CD4-positive, alpha-beta T cell treated with Interferon gamma for 1 hour (primary cell): ENCODE measurements at places on chromosomes 2 and 18.

- no peak for DNase-seq
Observed at GRCh38 chr2:158131483-158131912, 29.8 kb downstream of the UPP2 start.

DNA sequence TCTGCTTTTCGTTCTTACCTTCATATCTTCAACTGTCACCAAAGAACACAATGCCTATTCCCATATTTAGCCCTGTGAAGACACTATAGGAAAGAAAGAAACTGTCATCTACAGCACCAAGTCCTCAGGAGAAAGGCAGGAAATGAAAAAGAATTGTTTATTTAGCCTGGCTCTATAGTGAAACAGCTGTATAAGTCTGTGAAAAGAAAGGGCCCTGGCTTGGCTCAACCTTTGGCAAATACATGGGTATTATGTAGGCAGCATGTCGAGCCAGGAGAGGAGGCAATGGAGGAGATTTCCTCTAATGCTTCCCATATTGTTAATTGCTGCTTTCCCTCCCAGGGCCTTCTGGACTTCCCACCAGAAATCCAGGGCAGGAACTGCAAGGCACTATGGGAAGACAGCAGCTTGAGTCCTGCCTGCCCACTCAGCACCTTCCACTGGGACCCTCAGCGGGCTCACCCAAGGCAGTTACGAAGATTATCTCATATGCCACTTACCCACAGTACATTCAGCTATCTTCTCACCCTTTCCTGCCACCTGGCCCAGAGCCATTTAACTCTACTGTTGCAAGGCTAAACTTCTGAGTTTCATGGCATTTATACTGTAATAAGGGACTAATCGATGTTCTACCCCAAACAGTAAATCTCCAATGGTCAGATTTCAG lies 30.1 kb downstream of the SLC8A1 start:
- DNase-seq = no peak

DNA sequence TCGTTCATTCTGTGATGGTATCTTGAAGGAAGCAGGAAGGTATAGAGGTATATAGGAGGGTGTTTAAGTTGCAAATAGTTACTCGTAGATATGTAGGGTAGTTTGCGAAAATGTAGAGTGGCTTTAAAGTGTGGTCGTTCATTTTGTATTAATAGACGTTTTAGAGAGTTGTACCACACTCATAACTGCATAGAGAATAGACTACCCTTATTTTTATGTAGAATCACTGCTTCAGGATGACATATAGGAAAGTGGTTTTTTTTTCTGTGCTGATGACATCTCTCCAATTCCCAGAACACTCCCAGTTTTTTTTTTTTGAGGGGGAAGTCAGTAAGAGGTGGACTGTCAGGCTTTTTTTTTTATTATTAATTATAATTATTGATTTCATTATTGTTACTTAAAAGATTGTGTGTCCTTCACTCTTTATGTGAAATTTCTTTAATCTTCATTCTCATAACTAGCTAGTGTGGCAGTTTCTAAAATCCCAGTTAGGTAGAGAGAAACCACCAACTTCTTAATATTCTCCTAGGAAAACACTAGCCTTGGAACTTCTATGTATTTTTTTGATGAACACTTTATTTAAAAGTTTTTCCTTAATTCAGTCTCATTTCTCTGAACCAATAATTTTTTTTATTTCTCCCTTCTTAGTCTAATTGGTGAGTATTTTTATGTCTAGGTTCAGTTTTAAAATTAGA lies 1.5 kb downstream of the ACTR3 start:
- DNase-seq = no peak

- no peak for DNase-seq
Observed at GRCh38 chr2:217983276-217984233, 19.2 kb downstream of the TNS1 start.

- DNase-seq = no peak
Observed at GRCh38 chr2:222232839-222233238, 66.0 kb downstream of the PAX3 start.

DNA sequence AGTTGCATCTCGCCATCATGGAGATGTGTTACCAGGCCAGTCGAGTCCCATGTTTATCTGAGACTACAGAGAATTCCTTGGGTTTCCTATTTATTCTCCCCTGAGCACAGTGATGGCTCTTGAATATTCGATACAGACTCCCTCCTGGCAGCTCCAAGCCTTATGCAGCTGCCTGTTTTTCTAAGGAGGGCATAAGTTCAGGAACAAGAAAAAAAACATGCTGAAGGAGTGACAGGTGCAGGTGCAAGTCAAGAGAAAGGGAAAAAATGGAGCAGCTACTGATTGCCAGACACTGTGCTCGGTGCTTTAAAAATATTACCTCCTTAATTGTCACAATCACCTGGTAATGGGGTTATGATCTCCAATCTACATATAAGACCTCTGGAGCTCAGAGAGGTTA lies 177.2 kb upstream of the DPP10 start:
- DNase-seq = no peak

DNA sequence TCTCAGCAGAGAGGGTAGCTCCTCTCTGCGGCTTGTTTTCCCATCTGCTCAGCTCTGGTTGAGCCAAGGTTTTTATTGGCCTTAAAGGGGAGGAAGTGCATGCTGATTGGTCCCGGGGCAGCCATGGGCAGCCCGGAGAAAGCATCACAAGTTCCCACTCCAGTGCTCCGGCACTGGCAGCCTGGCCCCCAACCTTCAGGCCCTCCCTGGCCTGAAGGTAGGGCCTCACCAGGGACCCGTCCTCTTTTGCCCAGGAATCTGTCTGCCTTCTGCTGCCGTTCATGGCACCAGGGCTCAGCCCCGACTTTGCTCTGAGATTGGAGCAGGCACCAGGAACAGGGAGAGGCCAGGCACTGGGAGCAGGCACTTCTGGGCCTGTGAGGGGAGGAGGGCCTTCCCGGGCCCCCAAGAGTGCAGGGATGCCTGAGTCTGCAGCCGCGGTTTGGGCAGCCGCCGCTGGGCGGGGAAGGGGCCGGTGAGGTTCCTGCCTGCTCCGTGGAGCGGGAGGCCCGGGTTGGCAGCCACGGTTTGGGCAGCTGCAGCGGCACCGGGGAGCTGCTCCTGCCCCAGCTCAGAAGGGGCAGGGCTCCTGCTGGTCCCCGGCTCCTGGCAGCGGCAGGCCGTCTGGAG lies 17.5 kb upstream of the ILKAP start:
- DNase-seq = no peak

DNA sequence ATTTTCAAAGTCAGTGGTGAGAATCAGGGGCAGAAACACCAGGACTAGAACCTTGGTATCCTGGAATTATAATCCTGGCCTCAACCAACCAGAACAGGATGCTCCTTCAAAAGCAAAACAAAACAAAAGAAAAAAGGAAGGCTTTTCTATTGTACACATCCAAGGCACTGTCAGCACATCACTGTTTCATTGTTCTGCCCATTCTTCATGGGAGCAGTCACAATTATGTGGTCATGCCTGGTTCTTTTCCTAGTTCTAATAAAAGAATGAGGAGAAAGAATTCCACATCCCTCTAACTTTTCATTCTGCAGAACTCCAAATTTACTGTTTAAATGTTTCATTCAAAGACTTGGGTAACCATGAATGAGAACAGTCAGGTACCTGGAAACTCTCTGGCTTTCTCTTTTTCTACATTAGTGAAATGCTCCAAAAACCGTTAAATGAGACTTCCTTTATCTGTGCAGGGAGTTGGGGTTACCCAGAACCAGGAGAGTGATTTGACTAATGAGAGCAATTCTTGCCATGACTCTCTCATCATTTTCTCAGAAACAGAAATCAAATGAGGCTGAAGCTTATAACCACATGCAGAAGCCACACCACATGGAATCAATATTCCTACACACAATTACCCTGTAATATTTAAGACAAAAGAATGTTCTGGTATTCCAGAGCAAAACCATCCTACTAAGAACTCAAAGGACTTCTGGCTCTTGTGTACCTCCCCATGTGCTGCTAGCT lies 110.9 kb upstream of the CCDC150 start:
- no peak for DNase-seq

- no peak for DNase-seq
Observed at GRCh38 chr2:232139786-232140562, 178.5 kb downstream of the DIS3L2 start.

DNA sequence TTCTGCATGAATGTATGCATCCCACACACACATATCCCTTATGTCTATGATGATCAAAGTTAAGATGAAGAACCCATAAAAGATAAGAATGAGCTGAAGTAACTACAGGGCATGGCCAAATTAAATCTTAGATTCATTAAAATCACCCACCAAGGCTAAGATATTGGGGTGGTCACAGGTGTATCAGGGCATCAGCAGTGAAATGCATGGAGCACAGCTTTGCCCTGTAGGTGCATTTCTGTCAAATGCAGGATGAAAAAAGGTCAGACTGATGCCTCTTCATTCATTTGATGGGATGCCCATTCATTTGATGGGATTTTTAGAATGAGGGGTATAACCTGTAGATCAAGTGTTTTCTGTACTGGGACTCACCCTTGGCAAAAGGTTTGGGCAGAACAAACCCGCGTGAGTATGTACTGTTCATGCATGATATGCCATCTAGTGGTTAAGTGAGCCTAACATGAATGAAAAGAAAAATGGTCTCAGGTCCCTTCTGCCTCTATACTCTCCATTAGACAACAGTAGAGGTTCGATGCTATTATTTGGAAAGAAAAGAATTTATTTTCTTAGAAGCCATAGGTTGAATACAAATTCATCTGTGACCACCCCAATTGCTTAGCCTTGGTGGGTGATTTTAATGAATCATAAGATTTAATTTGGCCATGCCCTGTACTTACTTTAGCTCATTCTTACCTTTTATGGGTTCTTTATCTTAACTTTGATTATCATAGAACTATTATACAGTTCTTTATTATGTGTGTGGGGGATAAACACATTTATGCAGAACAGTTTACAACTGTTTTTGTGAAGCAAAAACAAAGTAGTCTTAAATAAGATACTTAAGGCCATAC lies 43.2 kb upstream of the NOSTRIN start:
- no peak for DNase-seq

- no peak for DNase-seq
Observed at GRCh38 chr18:43274526-43274925, 2.8 kb downstream of the SYT4 start.

DNA sequence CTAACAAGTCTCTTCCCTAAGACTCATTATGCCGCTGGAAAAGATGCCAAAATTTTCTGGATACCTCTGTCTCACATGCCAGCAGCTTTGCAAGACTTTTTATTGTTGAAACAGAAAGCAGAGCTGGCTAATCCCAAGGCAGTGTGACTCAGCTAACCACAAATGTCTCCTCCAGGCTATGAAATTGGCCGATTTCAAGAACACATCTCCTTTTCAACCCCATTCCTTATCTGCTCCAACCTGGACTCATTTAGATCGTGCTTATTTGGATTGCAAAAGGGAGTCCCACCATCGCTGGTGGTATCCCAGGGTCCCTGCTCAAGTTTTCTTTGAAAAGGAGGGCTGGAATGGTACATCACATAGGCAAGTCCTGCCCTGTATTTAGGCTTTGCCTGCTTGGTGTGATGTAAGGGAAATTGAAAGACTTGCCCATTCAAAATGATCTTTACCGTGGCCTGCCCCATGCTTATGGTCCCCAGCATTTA lies 26.3 kb downstream of the DHRS9 start:
- no peak for DNase-seq

- DNase-seq = no peak
Observed at GRCh38 chr2:119453972-119454593, 22.4 kb downstream of the TMEM37 start.

GRCh38 chr2:31711737-31712136 lies 131.0 kb upstream of the SRD5A2 start:
- no peak for DNase-seq

GRCh38 chr2:191230174-191230573 lies 15.0 kb upstream of the MYO1B start:
- no peak for DNase-seq
